ENCODE measurements at places on chromosomes 1 and 21.

DNA sequence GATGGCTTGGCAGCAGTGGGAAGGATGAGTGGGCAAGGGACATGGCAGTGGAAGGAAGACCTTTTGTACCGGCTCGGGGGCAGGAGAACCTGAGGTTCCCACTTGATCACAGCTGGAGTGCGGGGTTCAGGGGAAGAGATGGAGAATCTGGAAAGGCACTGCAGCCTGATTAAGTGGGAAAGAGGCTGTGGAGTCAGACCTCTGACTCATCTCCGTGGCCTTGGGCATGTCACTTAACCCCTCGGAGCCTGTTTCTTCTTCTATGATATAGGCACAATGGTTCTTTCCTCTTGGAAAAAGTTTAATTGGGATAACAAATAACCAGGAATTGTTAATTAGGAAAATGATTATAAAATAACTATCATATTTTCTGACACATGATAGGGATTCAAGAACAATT is 13.1 kb upstream of the TMEM61 start:
- DNase-seq, result no peak

DNA sequence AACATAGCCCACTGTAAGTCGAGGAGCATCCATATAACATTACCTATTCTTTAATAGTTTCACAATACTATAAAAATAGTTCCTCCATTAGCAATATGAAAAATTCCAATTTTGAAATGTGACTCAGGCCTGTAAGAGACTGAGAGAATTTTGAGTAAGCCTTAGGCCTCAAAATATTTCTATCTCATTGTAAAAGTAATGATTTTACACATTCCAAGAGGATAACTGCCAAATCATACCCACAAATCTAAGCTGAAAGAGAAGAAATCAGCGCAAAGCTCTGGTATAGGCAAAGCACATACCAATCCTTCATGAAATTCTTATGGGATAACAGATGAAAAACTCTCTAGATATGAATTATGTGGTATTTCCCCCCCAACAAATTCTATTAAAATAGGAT is 144.1 kb downstream of the CDC42BPA start:
- no peak for DNase-seq

GRCh38 chr1:199067483-199067882 is 428.6 kb downstream of the PTPRC start:
- no peak for DNase-seq

- DNase-seq, result no peak
Observed at GRCh38 chr1:153612755-153613331, at the start of gene S100A16. S100A16 (minus strand) TSS chr1:153613137; CDS start chr1:153608151, 4,986 bp downstream.

- DNase-seq, result no peak
Observed at GRCh38 chr1:177811429-177811828, 158.4 kb downstream of the SEC16B start.

DNA sequence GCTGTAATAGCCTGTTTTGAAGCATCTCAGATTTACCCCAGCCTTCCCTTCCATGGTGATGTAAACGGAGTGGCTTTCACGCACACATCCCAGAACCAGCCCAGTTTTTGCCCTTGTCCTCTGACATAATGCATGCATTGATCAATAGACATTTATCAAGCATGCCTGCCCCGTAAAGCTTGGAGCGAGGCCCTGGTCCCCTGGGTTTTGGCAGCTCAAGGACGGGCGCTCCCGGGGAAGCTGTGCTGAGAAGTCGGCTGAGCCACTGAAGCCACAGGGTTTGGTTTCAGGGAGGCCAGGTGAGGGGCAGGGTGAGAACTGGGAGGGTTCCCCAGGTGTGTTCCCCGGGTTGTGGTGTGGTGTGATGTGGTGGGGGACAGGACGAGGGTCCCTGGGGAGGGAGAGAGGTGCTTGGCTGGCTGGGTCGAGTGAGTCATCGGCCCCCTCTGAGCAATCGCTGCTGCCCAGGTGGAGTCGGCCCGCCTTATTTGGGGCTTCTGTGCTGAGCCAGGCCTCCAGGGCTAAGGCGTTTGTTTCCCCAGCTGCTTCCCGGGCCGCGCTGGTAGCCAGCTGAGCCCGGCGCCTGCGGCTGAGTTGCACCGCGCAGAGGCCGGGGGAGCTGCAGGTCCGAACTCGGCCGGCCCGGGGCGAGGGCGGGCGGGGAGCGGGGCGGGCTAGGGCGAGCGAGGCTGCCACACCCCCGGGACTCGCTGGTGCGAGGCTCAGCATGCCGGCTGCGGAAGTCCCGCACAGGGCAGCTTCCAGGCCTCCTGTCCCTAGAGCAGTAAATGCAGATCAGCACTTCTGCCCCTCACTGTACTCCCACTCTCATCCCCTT is 23.6 kb downstream of the ATP2B4 start:
- DNase-seq, result no peak

DNA sequence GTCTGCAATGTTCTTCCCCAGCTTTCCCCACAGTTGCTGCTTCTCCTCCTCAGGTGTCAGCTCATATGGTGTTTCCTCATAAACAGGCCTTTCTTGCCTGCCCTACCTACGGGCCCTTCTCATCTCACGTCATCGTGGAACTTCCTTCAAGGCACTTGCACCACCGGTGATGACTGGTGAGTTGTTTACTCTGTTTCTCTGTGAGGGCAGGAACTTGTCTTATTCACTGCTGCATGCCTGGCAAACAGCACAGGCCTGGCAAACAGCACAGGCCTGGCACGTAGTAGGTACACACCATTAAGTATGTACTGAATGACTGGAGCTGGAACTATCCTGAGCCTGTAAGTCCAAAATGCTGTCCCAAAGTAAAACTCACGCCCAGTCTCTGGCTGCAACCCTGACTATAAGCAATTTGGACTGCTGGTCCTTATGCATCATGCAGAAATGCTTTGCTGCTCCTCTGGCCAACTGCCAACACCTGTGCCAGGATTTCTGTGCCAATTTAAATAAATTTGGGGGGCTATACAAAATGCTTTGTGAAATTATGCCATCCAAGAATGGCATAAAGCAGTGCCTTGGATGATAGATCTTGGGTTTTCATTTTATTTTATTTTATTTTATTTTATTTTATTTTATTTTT is 25.7 kb downstream of the STK40 start:
- no peak for DNase-seq

DNA sequence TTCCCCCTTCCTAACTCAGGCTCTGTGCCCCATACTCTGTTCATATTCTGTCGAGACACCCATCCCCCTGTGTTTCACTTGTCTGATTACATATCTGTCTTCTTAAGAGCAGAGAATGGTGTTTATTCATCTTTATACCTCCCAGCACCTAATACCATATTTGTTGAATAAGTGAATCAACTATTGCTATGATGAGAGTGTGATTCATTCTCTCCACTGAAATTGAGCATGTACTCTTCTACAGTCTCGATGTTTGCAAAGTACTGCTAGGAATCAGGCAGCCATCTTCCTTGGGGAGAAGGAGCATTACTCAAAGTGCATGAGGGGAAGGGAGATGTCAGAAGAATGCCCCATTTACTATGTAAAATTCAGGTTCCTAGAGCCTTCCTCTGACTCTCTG is 27.0 kb downstream of the TBX15 start:
- DNase-seq, result no peak

DNA sequence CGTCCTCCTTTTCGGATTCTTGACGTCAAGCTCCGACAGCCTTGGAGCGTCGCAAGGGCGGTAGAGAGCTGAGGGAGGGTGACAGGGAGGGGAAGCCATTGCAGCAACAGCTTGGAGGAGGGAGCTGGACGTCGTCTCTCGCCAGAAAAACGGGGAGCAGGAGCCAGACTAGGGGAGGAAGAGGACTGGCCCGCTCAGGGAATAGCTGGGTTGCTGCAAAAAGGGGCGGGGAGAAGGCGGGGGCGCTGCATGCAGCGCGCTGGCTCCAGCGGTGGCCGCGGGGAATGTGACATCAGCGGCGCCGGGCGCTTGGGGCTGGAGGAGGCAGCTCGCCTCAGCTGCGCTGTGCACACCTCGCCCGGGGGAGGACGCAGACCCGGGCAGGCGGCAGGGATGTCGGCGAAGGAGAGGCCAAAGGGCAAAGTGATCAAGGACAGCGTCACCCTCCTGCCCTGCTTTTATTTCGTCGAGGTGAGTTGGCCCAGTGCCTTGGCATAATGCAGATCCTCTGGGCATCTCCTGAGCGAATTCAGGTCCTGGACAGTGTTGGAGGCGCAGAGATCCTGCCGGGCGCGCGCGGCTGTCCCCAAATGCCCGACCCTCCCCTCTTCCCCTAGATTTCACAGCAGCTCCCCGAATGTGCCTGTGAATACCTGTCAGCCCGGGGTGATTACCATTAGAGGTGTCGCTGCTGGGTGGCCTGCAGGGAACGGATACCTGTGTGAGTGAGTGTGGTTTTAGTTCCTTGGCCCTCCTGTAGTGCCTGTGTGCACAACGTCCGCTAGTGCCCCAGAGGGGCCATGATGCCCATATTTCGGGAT is at the start of gene PLPPR4:
Gene PLPPR4, plus strand, starts transcription at position 292 of the 821 bp plus-strand sequence. Its CDS starts 102 bp downstream, at position 394.
- peak; percentile 81 for DNase-seq

- no peak for DNase-seq
Observed at GRCh38 chr1:206065547-206066145, 12.7 kb downstream of the RHEX start.

DNA sequence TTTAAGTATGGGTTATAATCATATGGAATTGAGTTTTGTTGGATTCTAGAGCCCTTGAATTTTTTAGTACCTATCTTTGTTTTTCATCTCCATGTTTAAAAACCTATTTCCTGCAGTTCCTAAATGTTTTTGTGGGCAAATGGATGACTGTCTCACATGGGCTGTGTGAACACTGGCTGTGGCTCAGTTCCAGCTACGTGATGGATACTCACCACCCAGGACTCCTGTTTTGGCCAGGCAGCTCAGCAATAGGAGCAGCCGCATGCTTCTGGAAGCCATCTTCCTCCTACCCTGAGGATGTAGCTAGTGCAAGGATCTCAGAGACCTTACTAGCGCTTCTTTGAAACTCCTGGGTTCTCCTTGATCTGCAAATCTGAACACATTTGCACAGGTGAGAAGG is 2.8 kb downstream of the REG4 start:
- no peak for DNase-seq

DNA sequence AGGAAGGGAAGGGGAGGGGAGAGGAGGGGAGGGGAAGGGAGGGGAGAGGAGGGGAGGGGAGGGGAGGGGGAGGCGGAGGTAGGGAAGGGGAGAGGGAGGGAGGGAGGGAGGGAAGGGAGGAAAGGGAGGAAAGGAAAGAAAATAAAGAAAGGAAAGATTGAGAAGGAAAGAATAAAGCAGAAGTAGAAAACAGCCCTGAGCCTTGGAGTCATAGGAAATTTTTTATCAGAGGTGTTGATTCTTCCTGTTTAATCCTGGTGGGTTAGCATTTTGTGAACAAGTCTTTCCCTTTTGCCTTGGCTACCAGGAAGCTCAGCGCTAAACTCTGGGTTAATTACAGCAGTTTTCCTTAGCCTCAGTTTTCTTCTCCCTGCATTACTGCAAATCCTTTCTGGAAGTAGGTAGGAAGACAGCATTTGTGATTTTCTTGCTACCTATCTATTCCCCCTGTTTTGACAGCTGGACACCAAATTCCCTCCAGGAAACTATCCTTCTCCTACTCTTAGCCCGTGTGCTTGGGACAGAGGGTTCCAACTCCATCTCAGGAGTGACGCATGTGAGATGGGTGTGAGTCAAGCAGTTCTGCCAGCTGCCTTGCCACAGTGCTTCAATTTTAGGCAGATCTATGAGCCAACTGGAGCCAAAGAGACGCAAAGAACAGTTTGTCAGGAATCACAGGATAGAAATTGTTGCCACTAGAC is 26.9 kb downstream of the TOMM20 start:
- DNase-seq, result peak; percentile 35

DNA sequence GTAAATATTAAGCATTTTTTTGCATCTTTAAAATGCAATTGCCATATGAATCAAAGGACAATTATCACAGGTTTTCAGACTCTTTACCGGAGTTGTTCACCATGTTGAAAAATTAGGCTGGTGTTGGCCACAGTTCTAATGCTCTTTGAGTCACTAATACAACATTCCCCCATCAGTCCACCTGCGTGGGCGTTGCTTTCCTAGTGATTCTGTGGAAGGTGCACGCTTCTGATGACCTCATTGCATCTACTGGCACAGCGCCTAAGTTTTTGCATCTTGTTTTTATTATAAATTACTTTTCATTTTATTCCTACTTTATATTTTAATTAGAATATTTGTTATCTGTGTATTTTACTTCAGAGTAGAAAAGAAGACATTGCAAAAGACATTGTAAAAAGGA is 4.7 kb upstream of the F5 start:
- DNase-seq, result no peak

- DNase-seq, result no peak
Observed at GRCh38 chr1:11345971-11346715, 73.1 kb downstream of the UBIAD1 start.

DNA sequence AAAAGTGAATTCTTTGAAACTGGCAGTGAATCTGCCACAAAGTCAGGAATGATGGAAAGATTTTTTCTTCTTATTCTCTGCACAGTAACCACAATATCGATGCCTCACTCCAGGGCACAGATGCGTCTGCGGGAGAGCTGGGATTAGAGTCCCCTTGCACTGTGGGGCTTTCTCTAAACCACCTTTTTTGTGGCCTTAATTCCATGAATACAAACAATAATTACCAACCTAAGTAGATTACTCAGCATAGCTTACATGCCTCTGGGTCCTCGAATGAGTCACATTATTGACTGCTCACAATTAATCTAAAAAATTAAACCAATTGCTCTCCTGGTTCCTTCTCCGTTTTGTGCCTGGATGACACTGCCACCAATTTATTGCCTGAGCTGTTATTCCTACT is 125.8 kb downstream of the KAZN start:
- DNase-seq, result no peak

GRCh38 chr21:34791776-34792503 is 123.1 kb downstream of the CLIC6 start:
- DNase-seq, result no peak

GRCh38 chr1:116847688-116848531 is 61.8 kb upstream of the PTGFRN start:
- DNase-seq, result peak; percentile 24

GRCh38 chr1:228955691-228956090 is 220.4 kb downstream of the RHOU start:
- no peak for DNase-seq

GRCh38 chr1:155038602-155039307 is 5.1 kb downstream of the DCST1 start:
- no peak for DNase-seq

- no peak for DNase-seq
Observed at GRCh38 chr1:219088778-219089557, 84.7 kb upstream of the LYPLAL1 start.

GRCh38 chr1:197920067-197920396 is 2.9 kb downstream of the LHX9 start:
- no peak for DNase-seq

DNA sequence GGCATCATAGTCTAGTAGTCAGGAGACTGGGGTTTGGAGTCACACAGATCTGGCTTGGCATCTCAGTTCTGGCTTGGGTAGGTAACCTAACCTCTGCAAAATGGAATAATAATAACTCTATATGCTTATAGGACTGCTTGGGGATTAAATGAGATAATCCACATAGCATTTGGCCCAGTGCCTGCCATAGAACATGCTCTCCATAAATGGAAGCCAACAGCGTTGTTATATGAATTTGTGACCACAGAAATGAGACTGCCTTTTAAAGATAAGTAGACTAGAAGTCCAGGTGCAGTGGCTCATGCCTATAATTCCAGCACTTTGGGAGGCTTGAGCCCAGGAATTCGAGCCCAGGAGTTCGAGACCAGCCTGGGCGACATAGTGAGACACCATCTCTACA is 4.0 kb upstream of the OPRD1 start:
- no peak for DNase-seq
